ENCODE measurements at places on chromosomes 13 and 19.
A peak's percentile ranks its signal among the peaks of the same experiment; 100 is the strongest.

GRCh38 chr13:40968416-40969000 lies 50.6 kb downstream of the ELF1 start:
- DNase-seq = no peak

DNA sequence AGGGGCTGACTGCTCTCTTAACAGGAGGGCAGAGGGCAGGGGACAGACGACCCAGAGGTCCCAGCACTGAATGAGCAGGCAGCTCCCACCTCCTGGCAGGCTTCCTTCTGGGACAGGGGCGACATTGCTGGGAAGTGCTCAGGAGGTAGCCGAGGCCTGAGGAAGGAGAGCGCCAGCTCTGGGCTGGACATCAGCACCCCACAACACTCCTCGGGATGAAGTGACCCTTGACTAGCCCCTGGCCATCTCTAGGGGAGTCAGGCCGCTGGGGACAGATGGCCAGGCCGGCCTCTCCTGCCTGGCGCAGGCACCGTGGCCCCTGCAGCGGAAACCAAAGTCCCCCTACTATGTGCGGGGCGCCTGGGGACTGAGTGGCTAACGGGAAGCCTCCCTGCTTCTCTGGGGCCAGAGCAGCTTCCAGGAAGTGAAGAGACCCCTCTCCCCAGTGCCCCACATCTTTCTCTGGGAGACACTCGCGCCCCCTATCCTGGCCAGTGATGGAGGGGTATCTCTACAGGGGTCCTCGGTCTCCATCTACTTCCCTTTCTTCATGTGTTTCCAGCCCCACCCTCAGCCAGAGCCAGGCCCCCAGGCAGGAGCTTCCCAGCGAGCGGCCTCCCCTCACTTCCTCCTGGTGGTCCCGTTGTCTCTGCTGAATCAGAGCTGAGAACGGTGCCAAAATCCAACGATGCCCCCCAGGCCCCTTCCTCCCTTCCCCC lies 10.1 kb downstream of the PRR36 start:
- DNase-seq = no peak

GRCh38 chr13:107866032-107866940 lies 349.1 kb downstream of the LIG4 start:
- DNase-seq = no peak

DNA sequence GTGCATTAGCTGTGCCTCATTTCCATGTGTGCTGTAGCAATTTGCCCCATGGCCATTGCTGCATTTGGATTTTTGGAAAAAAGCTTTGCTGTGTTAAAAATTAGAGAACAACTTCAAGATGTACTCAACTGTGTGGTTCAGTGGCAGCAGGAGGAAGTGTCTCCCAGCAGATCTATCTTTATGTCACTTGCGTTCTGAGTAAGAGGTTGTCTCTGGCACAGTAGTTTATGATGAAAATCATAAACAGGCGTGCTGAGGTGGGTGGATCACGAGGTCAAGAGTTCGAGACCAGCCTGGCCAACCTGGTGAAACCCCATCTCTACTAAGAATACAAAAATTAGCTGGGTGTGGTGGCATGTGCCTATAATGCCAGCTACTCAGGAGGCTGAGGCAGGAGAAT lies 29.0 kb upstream of the RNF17 start:
- no peak for DNase-seq

DNA sequence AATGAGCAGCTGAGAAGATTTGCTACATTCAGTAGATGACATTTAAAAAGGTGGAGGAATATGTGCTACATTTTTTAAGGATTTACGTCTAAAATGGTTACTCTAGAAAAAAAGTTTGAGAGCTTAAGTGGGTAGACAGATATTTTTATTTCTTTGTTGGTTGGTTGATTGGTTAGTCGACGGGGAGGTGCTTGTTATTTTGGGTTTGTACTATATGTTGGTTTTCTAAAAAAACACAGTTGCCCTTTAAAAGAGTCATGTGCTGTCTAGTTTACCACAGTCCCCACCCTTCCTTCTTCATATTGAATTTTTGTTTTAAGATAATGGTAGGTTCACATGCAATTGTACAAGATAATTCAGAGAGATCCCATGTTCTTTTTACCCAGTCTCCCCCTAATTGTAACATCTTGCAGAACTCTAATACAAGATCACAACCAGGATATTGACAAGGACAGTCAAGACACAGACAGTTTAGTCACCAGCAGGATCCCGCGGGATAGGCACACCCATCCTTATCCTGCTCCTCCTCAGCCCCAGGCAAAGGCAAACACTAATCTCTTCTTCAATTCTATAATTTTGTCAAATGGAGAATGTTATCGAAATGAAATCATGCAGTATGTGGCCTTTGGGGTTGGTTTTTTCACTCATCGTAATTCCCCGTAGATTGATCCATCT lies 171.4 kb downstream of the FOXO1 start:
- DNase-seq = no peak

GRCh38 chr19:53865918-53866864 lies 1.5 kb upstream of the MYADM start:
- DNase-seq = peak; percentile 38

DNA sequence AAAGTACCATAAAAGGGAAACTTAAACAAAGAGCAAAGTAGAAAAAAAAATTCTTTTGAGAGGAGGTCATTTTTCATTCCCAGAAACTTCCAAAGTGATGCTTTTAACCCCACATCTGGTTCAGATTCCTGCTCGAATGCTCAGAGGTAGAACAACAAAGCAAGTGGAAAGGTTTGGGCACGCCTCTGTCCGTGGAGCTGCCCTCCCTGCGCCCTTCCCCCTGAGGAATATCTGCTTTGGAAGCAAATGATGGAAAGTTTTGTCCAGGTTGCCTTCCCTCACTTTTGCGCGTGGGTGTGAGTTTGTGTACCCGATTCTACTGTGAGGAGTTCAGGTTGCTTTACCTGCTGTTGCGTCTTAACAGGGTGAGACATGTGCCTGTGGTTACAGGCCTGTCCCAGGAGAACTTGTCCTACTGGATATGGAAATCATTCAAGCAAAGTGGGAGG lies 110.2 kb downstream of the KLF5 start:
- DNase-seq = no peak

DNA sequence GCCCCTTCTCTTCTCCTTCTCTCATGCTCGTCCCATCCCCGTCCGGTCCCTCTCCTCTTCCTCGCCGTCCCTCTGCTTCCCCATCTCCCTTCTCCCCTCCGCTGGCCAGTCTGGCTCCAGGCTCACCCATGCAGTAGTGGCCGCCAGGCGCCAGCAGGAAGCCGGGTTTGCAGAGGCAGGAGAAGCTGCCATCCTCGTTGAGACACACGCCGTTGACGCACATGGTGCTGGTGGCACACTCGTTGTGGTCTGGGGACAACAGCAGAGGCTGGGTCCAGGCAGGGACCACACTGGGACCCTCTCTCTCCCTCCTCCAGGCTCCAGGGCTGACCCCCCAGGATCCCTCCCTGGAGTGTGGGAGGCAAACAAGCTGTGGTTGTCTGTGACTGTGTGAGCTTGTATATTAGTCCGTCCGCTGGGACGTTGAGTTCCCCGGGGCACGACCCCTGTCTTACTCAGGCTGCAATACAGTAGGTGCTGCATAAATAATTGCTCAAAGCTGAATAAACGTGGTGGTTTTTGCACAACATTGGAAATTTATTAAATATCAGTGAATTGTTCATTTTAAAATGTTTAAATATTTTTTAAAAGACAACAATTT lies 16.4 kb downstream of the FBN3 start:
- no peak for DNase-seq

DNA sequence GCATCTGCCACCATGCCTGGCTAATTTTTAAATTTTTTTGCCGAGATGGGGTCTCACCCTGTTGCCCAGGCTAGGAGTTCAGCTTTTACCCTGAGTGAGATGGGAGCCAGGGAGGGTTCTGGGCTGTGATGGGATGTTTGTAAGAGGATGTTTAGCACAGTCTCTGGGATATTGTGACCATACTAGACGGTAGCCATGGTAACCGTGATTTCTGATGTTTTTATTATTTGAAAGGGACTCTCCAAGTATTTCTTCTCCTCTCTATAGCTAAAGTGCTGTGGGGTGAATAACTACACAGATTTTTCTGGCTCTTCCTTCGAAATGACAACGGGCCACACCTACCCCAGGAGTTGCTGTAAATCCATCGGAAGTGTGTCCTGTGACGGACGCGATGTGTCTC lies 10.4 kb downstream of the TSPAN16 start:
- no peak for DNase-seq

DNA sequence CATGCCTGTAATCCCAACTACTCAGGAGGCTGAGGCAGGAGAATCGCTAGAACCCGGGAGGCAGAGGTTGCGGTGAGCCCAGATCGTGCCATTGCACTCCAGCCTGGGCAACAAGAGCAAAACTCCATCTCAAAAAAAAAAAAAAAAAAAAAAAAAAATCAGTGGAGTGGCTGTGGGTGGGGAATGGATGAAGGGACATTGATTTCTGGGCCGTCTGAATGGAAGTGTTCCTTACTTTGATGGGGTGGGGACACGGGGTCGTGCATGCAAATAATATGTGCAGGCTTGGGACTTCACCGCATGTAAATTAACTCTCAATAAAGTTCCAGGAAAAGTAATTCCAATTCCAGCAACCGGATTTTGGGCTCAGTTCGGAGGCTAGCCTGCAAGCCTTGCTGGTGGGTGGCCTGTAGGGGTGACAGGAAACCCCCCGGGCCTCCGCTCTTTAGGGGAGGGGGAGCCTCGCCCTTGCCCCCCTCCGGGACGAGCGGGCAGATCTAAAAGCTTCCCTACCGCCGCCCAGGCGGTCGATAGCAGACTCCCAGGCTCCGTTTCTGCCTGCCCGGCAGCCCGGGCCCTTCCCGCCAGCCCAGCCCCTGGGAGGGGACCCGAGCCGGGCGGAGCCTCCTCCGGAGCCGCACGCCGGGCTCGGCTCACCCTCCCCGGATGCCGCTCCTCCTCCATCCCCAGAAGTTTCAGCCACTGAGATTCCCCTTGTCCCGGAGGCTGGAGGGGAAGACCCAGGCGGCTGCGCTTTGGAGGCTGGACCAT lies 48.0 kb upstream of the ADGRE5 start:
- no peak for DNase-seq

GRCh38 chr13:20667857-20668437 lies 35.6 kb upstream of the IL17D start:
- no peak for DNase-seq

DNA sequence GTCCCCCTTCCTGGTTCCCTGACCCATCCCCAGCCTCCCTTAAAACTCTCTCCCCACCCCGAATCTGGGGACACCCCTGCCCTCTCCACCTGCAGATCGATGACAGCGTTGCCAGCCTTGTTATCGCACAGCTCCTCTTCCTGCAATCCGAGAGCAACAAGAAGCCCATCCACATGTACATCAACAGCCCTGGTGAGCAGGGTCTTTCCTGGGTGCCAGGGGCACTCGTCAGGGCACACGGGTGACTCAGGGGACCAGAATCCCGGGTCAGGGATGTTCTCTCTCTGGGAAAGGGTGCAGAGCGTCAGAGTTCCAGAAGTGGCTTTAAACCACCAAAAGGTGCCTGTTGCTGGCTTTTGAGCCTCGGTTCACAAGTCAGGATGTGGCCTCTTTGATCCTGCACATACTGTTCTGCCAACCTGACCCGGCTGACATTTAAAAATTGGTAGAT lies 1.0 kb downstream of the CLPP start:
- no peak for DNase-seq

- DNase-seq = peak; percentile 53
Observed at GRCh38 chr19:9793071-9793591, 24.6 kb upstream of the ZNF846 start.

GRCh38 chr13:20953245-20953931 lies 50.8 kb upstream of the XPO4 start:
- no peak for DNase-seq

GRCh38 chr13:105276571-105276970 lies 1258.9 kb downstream of the EFNB2 start:
- no peak for DNase-seq

- no peak for DNase-seq
Observed at GRCh38 chr13:38385153-38385891, 35.7 kb downstream of the UFM1 start.

GRCh38 chr19:4547303-4548237 lies 7.7 kb upstream of the LRG1 start:
- no peak for DNase-seq

- DNase-seq = no peak
Observed at GRCh38 chr19:12750851-12751250, 740 bp upstream of the BEST2 start.

GRCh38 chr19:44813070-44813840 lies 4.4 kb downstream of the BCAM start:
- no peak for DNase-seq

DNA sequence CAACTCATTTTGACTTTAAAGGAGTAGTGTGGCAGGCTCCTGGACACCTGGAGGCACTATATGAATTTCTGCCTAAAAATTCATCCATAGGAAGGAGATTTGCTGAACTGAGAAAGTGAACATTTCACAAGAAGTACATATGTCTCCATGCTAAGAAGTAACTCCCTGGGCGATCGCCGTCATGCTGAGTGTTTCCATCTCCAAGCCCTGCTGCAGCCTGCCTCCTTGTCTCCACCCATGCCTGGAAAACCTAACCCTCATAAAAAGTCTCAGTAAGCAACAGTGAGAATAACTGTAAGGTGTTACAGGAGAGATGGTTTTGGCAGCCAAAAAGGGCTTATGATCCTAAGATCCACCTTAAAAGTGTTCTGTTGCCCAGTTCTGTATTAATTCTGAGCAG lies 251.3 kb downstream of the SHISA2 start:
- no peak for DNase-seq

Data from activated gamma-delta T cell treated with anti-CD3 and anti-CD28 coated beads, Interleukin-2, amount 50 U/mL, for 16 hours (primary cell).